ENCODE measurements at places on chromosomes 5 and 9. TPM values are rescaled to one million over a fixed set of nuclear protein-coding genes. Genes with fewer than 3 reads are reported as not detected.

PDE6A gene
- not detected for total RNA-seq

FBXO4 gene
- total RNA-seq = 12.3 TPM

TEX10 gene
- total RNA-seq = 17.1 TPM

PTPN3 gene
- total RNA-seq = 1.3 TPM

DNA sequence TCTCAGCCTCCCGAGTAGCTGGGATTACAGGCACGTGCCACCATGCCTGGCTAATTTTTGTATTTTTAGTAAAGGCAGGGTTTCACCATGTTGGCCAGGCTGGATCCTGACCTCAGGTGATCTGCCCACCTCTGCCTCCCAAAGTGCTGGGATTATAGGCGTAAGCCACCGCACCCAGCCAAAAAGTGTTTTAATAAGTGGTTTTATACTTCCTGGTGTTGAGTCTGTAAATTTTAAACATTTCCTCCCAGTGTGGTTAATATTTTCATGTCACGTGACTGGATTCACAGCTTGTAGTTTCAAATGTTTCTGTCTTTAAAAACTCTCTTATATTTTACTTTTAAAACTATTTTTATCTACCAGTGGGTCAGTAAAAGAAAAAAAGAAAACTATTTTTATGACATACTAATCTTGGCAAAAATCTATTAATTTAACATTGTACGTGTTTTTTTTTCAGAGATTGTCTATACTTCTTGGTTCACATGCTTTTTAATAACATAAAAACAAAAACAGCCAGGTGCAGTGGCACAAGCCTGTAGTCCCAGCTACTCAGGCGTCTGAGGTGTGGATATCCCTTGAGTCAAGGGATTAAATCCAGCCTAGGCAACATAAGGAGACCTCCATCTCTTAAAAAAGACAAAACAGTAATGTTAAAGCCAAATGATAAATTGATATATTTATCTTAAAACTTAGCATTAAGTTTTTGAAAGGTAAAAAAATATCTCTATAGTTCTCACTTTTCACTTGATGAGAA, 117.1 kb downstream of the DMXL1 start:
- no peak overlapping the region for H3K27ac ChIP-seq
- no peaks in the 10 kb centered on the region for H3K36me3 ChIP-seq
- H3K4me3 ChIP-seq = no peak overlapping the region
- H3K27me3 ChIP-seq = no peaks in the 10 kb centered on the region
- no peak for DNase-seq

PRRX2 gene
- 2.9 TPM for total RNA-seq

- H3K4me1 ChIP-seq = peaks cover 31% of the 10 kb centered on the region
- H3K36me3 ChIP-seq = no peaks in the 10 kb centered on the region
- peak; percentile 76 for DNase-seq
These were observed 306.3 kb upstream of the KCNN2 start for GRCh38 chr5:114055318-114056184.

DNA sequence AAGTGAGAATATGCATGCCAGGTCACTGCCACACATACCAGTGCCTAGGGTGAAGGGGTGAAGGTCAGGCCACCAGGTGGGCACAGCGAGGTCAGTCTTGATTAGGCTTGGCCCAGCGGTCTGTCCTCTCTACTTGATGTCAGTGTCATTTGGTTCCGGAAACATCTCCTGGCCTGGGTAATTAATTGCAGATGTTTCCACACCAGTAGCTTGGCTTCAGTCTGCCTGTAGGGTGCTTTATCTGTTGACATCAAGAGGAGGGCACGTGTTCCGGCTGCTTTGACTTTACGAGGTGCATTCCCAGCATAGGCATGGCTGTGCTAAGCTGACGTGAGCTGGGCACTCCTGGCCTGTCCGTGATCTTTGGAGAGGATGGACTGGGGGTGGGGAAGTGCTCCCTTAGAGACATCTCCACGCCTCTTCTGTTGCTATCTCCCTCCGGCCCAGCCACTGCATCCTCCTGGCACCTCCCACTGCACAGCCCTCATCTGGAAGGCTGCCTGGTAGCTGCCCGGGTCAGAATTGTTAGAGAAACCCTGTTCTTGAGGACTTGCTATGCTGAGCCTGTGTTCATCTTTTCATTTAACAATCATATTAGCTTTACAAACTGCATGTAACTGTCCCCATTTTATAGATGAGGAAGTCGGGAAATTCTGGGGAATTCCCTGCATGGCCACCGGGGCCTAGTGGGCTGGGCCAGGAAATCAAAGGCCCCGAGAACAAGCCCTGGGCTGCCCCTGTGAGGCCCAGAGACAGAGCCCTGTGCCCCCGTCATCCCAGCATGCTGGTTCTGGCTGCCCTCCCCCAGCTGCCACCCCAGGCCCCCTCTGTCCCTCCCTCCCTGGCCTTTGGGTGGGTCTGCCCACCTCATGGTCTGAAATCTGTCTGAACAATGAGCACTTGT, 29.1 kb downstream of the JADE2 start:
- peak overlapping the region; percentile 78 for H3K27ac ChIP-seq
- DNase-seq = peak; percentile 92
- H3K4me1 ChIP-seq = peaks cover 51% of the 10 kb centered on the region
- peaks cover 5% of the 10 kb centered on the region for H3K36me3 ChIP-seq
- no peaks in the 10 kb centered on the region for H3K27me3 ChIP-seq
- H3K4me3 ChIP-seq = no peak overlapping the region

DNA sequence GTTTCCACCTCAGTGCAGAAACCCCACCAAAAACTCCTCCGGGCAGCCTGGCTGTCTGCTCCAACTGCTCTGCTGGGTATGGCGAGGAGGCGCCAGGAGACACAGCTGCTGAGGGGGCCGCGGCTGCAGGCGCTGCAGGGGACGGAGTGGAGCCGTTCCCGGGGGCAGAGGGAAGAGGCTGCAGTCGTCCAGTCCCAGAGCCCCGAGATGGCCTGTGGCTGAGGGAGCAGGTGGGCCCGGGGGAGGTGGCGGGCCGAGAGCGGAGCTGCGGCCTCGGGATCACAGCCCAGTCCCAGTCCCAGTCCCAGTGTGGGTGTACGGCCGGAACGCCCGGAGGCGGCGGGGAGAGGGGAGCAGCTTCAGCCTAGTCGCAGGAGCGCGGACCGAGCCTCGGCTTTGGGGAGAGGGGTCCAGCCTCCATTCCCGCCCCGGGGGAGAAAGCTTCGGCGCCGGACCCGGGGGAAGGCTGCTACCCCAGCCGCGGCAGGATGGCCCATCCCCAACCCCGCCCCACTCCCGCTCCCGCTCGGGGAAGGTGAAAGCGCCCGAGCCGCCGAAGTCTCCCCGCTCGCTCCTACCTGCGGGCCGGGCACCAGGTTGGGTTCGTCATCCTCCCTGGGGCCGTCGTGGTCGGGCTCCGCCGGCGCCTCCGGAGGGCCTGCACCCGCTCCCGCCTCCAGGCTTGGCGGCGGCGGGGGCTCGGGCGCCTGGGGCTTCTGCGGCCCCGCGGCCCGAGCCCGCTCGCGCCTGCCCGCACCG, 513 bp downstream of the FAM193B start:
- DNase-seq = peak; percentile 75
- H3K4me1 ChIP-seq = peaks cover 50% of the 10 kb centered on the region
- H3K27ac ChIP-seq = peak overlapping the region; percentile 87

SLC25A2 gene
- total RNA-seq = not detected

GRCh38 chr5:113969901-113970300, 392.0 kb upstream of the KCNN2 start:
- no peaks in the 10 kb centered on the region for H3K27me3 ChIP-seq
- no peak overlapping the region for H3K27ac ChIP-seq
- no peaks in the 10 kb centered on the region for H3K4me1 ChIP-seq
- DNase-seq = no peak

DNA sequence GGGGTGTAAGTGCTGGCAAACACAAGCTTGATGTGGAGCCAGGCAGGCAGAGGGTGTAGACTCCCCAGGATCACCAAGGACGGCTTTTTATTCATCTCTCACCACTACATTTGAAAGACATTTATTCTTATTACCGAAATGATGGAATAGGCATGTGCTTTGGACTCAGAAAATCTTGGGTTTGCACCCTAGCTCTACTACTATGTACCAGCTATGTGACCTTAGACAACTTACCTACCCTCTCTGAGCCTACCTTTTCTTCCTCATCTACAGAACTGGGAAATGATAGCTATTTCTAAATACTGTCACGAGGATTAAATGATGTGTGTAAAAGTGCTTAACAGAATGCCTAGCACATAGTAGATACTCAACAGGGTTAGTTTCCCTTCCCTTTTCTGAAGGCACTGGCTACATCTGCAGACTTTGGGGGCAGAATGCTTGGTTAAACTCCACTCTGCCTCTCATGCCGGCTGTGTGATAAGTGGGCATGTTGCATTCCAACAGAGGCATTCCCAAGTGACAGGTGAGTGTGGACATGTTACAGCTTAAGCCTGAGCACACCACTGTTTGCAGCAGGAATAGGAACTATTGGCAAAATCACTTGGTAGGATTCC, 94.8 kb downstream of the SLC1A3 start:
- DNase-seq = no peak
- H3K4me3 ChIP-seq = no peak overlapping the region
- H3K27me3 ChIP-seq = no peaks in the 10 kb centered on the region
- no peaks in the 10 kb centered on the region for H3K4me1 ChIP-seq

CFAP90 gene
- total RNA-seq = not detected

DNA sequence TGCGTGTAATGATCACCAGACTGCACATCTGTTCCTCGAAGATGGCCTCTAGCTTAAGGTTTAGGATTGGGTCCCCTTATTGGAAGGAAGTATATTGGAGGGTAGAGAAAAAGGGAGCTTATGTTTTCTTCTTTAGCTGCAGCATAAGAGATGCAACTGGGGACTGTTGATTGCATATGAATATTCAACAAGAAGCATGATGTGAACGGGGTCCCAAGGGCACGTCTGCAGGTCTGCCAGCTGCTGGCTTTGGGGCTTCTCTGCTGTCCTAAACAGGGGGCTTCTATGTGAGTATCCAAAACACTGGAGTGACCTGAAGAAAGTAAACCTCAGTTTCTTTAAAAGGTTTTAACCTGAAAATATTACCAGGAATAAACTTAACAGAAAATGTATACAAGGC, 3.6 kb upstream of the BNIP1 start:
- H3K4me1 ChIP-seq = no peaks in the 10 kb centered on the region
- H3K4me3 ChIP-seq = no peak overlapping the region
- DNase-seq = no peak
- no peaks in the 10 kb centered on the region for H3K27me3 ChIP-seq
- no peak overlapping the region for H3K27ac ChIP-seq
- peaks cover 43% of the 10 kb centered on the region for H3K36me3 ChIP-seq

- H3K4me1 ChIP-seq = no peaks in the 10 kb centered on the region
- DNase-seq = no peak
- H3K4me3 ChIP-seq = no peak overlapping the region
- no peaks in the 10 kb centered on the region for H3K27me3 ChIP-seq
These were observed 189.7 kb upstream of the TLE4 start for GRCh38 chr9:79382044-79382443.

DNA sequence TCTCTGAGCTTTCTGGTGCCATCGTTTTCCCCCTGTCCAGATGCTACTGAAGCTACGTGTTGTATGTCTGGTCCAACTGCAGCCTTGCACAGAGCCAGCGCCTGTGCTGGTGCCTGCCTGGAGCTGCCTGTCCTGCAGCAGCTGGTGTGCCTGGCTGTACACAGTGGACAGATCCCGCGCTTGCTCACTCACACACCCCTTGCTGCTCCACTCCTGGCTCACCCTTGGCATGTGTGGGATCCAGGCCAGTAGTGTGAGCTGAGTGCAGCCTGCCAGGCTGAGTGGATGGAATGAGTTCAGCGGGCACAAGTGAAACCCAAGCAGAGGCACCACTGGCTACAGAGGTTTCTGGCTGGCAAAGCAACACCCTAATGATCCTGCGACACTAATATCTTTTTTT, 40.4 kb downstream of the FER start:
- H3K4me3 ChIP-seq = no peak overlapping the region
- H3K27ac ChIP-seq = peak overlapping the region; percentile 66
- H3K27me3 ChIP-seq = no peaks in the 10 kb centered on the region
- peaks cover 31% of the 10 kb centered on the region for H3K4me1 ChIP-seq
- DNase-seq = peak; percentile 90

POC5 gene
- total RNA-seq = 16.6 TPM

DNA sequence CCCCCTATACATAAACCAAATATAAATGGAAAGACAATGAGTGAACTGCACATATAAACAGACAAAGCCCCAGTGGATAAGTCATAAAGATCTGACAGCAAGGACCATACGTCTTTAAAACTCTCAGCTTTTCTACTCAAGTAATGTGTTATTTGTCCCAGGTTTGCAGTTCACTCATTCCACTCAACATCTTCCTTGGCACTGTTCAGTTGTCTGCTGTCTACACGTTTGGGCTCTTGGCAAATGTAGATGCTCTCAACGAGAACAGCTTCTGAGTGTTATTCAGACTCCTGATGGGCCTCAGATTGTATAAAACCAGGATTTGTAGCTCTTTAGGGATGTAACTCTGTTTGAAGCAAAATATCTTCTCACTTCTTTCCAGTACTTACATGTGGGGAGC, 198.2 kb upstream of the SEMA6A start:
- no peak overlapping the region for H3K4me3 ChIP-seq
- no peak overlapping the region for H3K27ac ChIP-seq
- DNase-seq = no peak
- H3K27me3 ChIP-seq = no peaks in the 10 kb centered on the region
- peaks cover 15% of the 10 kb centered on the region for H3K4me1 ChIP-seq

- H3K4me1 ChIP-seq = no peaks in the 10 kb centered on the region
- H3K4me3 ChIP-seq = no peak overlapping the region
- DNase-seq = no peak
- no peaks in the 10 kb centered on the region for H3K27me3 ChIP-seq
- no peak overlapping the region for H3K27ac ChIP-seq
These were observed 66.6 kb downstream of the DENND1A start for GRCh38 chr9:123863164-123863855.

GRCh38 chr5:150026682-150027172, 26.2 kb downstream of the HMGXB3 start:
- H3K27ac ChIP-seq = no peak overlapping the region
- no peaks in the 10 kb centered on the region for H3K27me3 ChIP-seq
- H3K4me1 ChIP-seq = peaks cover 9% of the 10 kb centered on the region
- no peak for DNase-seq
- H3K36me3 ChIP-seq = peaks cover 67% of the 10 kb centered on the region

DNA sequence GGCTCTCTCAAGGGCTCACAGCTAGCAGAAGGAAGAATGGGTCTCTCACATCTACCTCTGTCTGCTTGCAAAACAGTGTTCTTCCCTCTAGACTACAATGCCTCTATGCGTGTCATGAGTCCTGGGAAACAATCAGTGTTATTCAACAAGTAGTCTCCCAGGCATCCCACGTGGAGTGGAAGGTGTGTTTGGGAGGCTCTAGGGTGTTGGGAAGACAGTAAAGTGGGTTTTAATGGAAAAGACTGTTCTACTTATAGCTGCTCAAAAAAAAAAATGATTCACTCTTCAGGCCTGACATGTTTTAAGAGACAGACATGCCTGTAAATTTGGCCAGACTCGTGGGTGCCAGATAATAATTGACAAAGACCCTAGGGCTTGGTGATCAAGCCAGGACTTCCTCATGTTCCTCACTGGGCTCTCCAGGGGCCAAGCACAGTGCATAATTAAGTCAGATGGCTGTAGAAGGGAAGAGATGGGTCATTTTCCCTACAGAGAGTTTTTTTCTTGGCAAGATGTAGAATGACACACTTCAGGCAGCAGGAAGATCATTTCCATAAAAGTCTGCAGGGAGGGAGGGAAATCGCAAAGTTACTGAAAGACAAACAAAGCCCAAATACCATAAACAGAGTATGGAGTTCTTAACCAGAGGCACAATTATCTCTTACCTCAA, 246.4 kb downstream of the ACTL7B start:
- H3K27ac ChIP-seq = no peak overlapping the region
- no peaks in the 10 kb centered on the region for H3K4me1 ChIP-seq
- no peak for DNase-seq
- no peaks in the 10 kb centered on the region for H3K36me3 ChIP-seq
- no peaks in the 10 kb centered on the region for H3K27me3 ChIP-seq
- no peak overlapping the region for H3K4me3 ChIP-seq

DCP2 gene
- total RNA-seq = 18.1 TPM

- peaks cover 29% of the 10 kb centered on the region for H3K4me1 ChIP-seq
- peak overlapping the region; percentile 29 for H3K27ac ChIP-seq
- no peaks in the 10 kb centered on the region for H3K27me3 ChIP-seq
- no peak overlapping the region for H3K4me3 ChIP-seq
- no peak for DNase-seq
These were observed 10.7 kb downstream of the ARHGAP26 start for GRCh38 chr5:142780871-142781270.

All from sigmoid colon (tissue), 7 donors.